ENCODE measurements at places on chromosomes 6 and 20. TPM values are rescaled to one million over a fixed set of nuclear protein-coding genes. Genes with fewer than 3 reads are reported as not detected.

DNA sequence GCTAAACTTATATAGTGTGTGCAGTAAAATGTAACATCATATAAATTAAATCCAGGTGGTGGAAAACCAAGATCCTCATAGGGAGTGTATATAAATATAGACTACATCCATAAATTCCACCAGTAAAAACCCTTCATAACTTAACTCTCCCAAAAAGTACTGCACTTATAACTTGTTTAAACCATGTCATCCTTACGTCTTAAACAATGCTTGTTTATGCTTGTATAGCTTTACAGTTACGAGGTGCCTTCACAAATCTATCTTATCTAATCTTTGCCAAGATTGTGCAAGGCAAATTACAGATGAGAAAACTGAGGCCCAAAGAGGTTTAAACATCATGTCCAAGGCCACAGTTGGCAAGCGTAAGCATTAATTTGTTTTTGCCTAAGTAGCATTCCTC is 71.3 kb downstream of the BCAS1 start:
- DNase-seq = no peak

DNA sequence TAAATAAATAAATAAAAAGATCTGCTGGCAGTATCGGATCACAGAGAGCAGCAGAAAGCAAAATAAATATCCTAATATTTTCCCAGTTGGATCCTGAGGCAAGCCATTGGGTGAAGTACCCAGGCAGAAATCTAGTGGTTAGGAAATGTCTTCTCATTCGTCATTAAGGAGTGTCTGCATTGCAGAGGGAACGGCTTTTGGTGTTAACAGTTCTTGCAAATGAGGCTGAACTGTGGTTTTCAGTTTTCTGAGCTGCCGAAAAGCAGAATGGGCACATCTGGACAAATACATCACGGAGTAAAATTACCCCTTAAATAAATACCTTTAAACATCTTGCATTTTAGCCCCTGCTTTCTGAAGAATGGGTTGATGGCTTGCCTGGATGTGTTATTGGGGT is 82.3 kb upstream of the MPC1 start:
- no peak for DNase-seq

GRCh38 chr6:165967810-165968407 is 199.7 kb downstream of the TBXT start:
- no peak for DNase-seq

DNA sequence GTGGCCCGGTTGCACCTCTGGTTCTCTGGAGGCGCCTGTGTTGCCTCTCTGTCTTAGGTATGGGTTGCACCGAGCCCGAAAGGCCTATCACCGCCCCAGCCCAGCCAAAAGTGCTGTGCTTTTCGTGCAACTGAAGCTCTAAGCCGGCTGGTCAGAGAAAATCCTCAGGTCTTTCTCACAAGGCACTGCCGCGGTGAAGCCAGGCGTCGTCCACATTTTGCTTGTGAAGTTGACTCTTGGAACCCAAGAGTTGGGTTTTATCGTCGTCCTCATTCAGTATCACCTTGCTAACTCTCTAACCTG is 726 bp upstream of the EMILIN3 start:
- no peak for DNase-seq

- no peak for DNase-seq
Measured at GRCh38 chr20:32205110-32205842, 2.3 kb downstream of the PLAGL2 start.

DNA sequence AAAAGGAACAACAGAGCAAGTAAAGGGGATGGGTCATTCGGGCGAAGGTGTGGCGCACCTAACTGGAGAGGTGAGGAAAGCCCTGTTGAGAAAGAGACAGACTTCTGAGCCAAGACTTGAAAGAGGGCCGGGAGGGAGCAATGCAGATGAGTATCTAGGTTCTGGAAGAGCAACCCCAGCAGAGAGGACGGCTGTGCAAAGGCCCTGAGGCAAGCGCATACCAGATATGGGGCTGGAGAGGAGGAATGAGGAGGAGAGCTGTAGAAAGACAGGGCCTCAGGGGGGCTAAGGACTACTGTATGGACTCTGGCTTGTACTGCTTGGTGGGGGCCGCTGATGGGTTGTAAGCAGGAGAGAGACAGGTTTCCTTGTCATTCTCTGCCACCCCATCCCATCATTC is 21.9 kb downstream of the TRERF1 start:
- no peak for DNase-seq

DNA sequence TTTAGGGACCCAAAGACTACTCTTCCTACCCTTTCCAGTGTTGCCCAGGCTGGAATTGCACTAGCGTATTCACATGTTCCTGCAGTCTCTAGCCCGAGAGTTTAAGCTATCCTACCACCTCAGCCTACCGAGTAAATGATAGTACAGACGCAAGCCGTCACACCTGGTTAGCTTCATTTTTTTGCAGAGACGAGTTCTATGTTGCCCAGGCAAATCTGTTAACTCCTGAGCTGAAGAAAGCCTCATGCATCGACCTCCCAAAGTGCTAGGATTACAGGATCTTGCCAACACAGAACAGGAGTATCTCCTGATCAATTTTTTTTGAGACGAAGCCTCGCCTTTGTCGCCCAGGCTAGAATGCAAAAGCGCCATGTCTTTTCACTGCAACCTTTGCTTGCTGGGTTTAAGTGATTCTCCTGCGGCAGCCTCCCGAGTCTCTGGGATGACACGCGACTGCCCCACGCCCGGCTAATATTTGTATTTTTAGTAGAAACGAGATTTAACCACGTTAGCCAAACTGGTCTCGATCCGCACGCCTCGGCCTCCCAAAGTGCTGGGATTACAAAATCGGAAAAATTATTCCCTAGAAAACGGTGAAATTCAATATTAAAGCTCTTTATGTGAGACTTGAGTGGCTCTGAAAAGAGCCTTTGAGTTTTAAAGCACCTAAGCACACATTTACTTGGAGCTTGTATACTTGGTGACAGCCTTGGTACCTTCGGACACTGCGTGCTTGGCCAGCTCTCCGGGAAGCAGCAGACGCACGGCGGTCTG is 128.5 kb downstream of the HFE start:
- DNase-seq = no peak

DNA sequence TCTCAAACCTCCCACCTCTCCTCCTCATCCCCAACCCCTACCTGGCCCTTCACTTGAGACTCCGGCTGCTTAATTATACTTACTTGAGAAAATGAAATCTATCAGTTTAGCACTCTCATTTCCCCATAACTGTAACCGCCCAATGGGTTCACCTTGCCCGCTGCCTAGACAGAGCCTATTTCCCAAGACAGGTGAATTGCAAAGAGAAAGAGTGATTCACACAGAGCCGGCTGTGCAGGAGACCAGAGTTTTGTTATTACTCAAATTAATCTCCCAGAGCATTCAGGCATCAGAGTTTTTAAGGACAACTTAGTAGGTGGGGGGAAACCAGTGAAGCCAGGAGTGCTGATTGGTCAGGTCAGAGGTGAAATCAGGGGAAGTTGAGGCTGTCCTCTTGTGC is 301.4 kb upstream of the CDYL start:
- no peak for DNase-seq

Gene SPTLC3
- 5.5 TPM for total RNA-seq

Gene GTSF1L
- total RNA-seq = not detected

Gene TNNC2
- total RNA-seq = not detected

Gene HLA-DQB1
- total RNA-seq = not detected
